Activated T-cell treated with anti-CD3 and anti-CD28 coated beads, Interleukin-2, amount 50 U/mL, for 72 hours (primary cell): ENCODE measurements at places on chromosomes 13 and 19.
A peak's percentile ranks its signal among the peaks of the same experiment; 100 is the strongest.

DNA sequence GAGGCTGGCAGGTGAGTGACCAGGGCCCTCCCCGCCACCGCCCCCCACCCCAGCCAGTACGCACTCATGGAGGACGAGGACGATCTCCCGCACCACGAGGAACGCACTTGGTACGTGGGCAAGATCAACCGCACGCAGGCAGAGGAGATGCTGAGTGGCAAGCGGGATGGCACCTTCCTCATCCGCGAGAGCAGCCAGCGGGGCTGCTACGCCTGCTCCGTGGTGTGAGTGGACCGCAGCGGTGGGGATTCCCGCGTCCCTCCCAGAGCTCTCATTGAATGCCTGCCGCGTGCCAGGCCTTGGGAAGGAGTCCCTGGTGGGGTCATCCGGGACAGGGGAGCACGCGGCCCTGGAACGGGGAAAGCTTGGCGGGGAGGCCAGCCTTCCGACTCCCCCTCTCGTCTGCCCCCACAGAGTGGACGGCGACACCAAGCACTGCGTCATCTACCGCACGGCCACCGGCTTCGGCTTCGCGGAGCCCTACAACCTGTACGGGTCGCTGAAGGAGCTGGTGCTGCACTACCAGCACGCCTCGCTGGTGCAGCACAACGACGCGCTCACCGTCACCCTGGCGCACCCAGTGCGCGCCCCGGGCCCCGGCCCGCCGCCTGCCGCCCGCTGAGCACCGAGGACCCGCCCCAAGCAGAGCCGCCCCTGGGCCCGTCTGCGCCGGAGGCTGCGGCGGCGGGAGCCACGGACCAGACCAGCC, 4.8 kb upstream of the IFI30 start:
- DNase-seq: no peak

DNA sequence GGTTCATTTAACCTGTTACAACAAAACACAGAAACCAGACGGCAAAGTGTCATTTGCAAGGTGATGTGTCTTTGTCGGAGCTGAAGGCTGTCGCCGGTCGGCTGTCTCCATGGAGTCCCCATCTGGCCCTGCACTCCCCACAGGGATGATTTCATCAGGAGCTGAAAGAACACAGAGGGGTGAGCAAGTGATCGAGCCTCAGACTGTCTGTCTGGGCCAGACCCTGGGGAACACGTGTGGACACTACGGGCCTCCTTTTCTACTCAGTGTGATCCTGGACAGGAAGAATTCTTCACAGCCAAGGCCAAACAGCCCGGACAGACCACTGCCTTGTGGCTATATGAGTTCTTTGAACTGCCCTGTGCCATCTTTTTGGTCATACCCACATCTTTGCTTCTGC, 85.1 kb downstream of the RNASEH2B start:
- no peak for DNase-seq

- DNase-seq: no peak
Observed at GRCh38 chr13:79709471-79709870, 228.5 kb downstream of the NDFIP2 start.

DNA sequence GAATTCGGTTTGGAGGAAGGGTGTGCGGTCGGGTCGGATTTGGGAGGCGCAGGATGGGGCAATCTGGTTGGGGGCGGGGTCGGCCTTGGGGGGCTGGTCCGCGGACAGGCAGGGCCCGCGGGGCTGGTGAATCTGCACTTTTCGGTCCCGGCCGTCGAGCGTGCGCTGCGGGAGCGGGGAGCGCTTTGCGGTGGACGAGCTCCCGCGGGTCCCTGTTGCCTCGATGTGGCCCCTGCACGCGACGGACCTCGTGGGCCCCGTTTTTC, 11.9 kb downstream of the PEAK3 start:
- DNase-seq: peak; percentile 43

DNA sequence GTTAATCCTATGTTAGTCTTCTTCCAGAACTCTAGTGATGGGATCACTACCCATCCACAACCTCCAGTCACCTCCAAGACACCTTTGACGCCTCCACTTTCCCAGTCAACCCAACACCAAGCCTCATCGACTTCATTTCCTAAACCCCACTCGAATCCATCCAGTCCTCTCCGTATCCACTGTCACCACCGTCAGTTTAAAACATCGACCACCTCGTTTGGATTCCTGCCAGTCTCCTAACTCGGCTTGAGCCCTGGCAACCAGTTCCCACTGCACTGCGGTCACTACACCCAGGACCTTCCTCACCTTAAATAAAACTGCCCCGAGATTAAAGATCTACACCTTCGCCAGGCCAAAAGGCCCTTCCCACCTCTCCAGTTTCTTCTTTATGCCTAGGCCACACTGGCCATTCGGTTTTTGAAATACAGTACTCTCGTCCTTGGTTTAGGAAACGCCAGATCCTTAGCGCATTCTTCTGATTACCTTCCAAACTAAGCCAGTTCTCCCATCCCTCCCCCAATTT, 1.2 kb downstream of the MTIF3 start:
- no peak for DNase-seq

GRCh38 chr13:50990818-50991506, 81.4 kb downstream of the RNASEH2B start:
- DNase-seq: no peak

DNA sequence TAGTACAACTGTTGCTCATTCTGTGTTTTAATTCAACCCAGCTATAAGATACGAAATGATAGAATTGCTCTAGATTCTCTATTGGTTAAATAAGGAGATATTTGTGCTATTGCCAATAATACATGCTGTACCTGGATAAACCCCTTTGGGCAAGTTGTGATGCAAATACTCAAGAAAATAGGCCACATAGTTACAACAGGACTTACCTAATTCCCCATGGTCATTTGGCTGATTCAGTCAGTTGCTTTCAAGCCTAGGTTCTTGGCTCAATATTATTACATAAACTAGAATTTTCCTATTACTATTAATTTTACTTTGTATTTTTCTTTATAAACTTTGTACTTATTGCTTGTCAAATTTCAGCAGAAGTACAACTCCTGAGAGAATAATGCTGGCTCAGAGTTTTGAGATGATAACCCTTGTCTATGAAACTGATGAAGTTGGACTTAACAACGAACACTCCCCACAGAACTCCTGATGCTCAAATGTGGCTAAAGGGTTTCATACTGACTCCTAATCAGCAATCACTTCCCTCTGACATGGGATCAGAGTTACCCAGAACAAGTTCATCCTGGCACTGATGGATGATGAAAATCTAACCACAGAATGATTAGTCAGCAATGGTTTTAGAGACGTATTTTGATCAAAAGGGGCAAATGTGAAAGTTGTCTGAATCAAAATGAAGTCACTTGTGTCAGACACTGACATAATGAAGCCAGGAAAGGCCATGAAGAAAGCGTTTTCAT, 221.1 kb downstream of the ITGBL1 start:
- DNase-seq: no peak

- DNase-seq: no peak
Observed at GRCh38 chr13:99254830-99255229, 3.3 kb downstream of the GPR18 start.

GRCh38 chr19:42919757-42920079, 2.0 kb upstream of the PSG6 start:
- no peak for DNase-seq

DNA sequence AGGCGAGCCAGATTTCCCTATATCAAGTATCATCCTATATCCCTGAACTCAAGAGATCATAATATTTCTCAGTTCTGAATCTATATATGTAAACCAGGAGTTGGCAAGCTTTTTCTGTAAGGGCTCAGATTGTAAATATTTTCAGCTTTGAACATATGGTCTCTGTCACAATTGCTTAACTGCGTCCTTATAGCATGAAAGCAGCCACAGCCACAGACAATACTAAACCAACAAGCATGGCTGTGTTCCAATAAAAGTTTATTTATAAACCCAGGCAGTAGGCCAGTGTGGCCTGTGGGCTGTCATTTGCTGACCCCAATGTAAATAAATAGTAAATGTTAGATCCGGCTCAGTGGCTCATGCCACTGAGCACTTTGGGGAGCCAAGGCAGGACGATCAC, 12.2 kb upstream of the MYH14 start:
- no peak for DNase-seq

GRCh38 chr13:24243302-24243701, 66.1 kb upstream of the C1QTNF9 start:
- no peak for DNase-seq

GRCh38 chr19:2777952-2778683, 5.0 kb downstream of the SGTA start:
- DNase-seq: no peak

- no peak for DNase-seq
Observed at GRCh38 chr19:8161135-8161646, 11.8 kb upstream of the FBN3 start.

GRCh38 chr13:44814836-44815235, 174.4 kb downstream of the NUFIP1 start:
- DNase-seq: no peak
